HS-27A (cell line): ENCODE measurements at places on chromosomes 5 and 9.
A peak's percentile ranks its signal among the peaks of the same experiment; 100 is the strongest.

DNA sequence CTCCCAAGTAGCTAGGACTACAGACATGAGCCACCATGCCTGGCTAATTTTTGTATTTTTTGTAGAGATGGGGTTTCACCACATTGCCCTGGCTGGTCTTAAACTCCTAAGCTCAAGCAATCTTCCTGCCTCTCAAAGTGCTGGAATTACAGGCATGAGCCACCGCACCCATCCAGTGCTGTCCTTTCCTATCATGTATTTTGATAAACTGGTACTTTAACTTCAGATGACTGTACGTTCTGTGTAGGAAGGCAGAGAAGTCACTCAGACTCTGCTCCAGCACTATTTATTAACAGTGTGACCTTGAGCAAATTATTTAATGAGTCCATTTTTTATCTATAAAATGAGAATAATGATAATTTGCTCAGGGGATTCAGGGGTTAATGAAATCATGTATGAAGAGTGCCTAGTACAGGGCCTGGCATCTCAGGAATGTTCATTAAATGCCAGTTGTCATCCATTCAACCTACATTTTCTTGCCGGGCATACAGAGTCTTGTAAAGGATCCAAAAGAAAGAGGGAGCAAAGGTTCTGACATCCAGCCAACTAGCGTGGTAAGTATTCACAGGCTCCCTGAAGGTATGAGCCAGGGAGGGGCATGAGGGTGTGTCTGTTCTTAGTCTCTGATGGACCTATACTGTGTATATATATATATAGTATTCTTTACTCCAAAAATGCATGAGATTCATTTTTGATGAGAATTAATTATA is 201.9 kb downstream of the PBX3 start:
- no peak for DNase-seq

GRCh38 chr5:133438487-133438886 is 173.9 kb downstream of the FSTL4 start:
- DNase-seq, result no peak

DNA sequence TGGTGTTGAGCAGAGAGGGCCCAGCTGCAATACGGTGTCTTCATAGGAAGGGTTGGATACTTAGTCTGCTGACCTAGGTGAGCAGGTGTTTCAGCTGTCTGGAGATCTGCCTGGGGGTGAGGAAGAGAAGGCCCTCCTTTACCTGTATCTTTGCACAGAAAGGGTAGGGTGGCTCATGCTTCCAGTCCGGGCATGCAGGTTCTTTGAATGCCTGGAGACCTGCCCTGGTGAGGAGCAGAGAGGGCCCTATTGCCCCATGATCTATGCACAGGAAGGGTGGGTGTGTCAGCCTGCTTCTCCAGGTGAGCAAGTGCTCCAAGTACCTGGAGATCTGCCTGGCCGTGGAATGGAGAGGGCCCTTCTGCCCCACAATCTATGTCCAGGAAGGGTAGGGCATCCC is 63.0 kb downstream of the FER start:
- no peak for DNase-seq

DNA sequence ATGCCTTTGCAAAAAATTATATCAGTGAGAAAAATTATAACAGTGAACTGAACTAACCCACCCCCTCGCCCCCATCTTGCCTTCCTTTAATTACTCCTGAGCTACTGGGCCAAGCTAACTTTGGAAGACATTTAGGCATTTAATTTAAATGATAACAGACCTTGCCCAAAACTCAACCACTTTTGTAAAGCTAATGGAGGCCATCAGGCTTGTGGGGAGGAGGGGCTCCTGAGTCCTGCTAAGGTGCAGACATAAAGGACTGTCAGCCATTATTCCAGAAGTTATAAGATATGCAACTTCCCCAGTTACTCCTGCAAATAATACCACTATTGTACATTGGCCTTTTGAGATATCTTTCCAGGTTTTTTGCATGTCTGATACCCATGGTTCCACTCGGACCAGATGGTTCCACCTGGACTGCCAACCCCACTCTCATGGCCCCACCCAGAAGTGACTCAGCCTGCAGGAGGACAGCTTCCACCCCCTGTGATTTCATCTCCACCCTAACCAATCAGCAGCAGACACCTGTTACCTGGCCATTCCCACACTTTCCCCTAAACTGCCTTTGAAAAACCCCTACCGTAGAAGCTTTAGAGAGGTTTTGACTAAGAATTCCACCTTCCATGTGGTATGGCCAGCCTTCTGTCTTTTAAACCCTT is 805.4 kb upstream of the CDH6 start:
- DNase-seq, result no peak

DNA sequence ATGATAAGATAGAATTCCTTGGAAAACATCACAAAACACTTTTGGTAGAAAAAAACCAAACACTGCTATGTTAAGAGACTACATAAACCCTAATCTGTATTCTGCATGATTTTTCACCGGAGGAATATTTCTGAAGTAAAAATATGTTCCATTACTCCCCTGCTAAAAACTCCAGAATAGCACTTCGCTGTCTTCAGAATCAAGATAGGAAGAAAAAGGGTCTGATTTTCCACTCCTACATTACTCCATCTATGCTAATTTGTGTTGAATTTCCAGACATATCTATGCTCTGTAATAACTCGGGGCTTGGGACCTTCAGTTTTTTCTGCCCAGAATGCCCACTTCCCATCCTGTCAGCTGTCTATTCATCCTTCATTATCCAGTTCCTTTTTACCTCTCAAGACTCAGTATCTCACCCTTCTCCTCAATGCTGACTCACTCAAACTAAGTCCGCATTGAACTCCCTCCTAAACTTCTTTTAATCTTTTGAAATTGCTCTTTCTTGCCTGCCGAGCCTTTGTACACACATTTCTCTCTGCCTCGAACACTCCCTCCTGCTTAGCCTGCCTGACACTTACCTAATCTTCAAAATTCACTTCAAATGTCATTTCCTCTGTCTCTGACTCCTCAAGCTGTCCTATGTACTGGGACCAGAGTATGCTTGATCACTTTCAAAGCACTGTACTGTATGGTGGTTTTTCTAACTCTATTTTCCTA is 171.0 kb downstream of the ARRDC3 start:
- no peak for DNase-seq

GRCh38 chr5:149544028-149544420 is 7.2 kb downstream of the CSNK1A1 start:
- no peak for DNase-seq

DNA sequence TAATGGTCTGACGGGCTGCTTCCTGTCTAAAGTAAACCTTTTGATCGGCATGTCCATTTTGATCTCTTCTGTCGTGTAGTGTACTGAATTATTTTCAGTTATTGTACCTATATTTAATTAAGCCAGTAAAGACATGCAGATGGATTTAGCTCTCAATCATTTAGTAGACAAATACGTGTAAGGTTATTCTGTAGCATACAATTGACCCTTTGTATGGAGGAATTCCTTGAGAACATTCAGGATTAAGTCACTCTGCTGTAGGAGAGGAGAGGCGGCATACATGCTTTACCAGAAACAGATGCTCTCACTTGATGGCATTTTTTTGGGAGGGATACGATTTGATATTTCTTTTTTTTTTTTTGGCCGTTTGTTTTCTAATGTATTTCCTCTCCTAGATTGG is 141.0 kb downstream of the PBX3 start:
- no peak for DNase-seq

DNA sequence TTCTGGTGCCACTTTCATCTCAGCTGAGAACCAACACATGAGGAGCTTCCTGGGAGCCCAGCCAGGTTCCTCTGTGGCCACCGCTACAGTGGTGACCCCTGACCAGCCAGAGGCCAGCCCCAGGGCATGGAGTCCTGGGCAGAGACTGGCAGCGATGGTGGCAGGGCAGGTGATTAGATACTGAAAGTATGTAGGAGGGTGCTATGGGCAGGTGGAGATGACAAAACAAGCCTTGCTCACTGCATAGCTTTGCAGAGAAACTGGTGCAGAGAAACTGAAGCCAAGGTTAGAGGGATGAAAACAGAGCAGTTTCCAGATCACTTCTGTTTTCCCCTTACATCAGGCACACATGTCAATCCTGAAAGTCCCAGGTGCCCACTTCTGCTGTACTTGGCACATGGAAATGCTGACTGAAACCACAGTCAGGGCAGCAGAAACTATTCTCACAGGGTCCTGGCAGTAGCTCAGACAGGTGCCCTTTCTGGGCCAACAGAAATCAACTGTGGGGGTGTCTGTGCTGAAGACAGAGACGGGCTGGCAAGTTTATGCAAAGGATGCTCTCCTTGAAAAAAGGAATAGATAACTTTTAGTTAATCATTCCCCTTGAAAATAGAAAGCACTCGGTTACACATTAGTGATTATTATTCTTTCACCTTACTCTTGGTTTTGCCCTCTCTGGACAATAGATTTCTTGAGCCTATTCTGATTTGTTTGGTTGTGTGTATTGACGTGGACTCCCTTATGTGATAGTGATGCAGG is 90.3 kb downstream of the ANKRD55 start:
- DNase-seq, result no peak

DNA sequence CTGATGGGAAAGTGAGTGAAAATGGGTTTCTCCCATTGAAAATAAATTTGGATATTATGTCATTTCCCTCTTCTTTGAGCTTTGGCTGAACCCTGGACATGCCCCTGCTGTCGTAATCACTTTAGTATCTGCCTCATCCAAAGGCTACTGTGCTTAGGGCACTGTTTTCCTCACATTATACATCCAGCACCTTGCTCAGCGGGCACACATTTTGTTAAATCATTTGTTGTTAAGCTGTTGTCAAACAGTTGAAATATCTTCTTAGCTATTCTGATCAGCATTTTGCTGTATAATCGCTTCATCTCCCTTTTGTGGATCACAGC is 352.7 kb upstream of the CD180 start:
- no peak for DNase-seq

DNA sequence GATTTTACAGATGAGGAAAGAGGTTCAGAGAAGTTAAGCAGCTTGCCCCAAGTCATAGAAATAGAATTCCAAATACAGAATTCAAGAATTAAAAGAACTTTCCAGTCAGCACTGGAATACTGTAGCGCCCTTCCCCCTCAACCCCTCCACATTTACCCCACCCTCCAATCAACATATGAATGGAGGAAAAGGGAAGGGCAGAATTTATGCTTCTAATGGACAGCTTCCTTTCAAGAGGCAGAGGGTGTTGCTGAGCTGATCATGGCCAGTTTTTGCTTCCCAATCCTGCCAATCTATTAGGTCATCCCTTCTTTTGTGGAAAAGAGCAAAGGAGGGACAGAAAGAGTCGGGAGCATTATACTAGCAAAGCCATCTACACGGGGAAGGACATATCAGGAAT is 39.1 kb upstream of the ANKRD31 start:
- DNase-seq, result no peak

DNA sequence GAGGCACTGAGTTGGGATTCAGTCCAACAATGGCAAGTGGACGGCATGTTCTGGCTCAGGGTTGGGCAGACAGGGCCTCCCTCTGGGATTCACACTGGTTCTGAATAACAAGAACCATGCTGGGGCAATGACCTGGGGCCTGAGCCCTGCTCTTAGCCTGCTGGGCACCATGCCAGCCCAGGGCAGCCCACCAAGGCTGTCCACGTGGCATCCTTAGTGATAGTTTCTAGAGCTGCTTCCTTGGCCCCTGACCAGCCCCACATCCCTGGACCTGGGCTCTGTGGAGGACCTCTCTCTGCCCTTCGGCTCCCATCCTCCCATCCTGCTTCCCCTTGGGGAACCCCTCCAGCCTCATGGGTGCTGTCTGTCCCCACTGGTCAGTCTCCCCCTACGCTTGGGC is 22.3 kb upstream of the OLFM1 start:
- no peak for DNase-seq

DNA sequence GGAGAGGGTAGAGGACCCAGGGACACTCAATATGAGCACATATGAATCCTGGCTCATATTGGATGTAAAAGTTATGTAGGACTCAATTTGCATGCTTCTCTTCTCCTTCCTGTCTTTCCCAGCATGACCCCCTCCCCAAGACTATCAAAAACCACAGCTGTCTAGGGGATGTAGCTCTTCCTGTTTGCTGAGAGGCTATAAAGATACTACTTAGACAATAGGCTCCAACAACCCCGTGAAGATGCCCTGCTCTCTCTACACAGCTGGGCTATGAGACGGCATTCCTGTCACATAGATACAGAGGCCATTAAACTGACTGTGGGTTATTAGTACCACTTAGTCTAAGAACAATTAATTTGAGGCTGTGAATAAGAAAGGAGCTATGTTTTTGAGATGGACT is 56.5 kb upstream of the PCSK1 start:
- DNase-seq, result no peak

DNA sequence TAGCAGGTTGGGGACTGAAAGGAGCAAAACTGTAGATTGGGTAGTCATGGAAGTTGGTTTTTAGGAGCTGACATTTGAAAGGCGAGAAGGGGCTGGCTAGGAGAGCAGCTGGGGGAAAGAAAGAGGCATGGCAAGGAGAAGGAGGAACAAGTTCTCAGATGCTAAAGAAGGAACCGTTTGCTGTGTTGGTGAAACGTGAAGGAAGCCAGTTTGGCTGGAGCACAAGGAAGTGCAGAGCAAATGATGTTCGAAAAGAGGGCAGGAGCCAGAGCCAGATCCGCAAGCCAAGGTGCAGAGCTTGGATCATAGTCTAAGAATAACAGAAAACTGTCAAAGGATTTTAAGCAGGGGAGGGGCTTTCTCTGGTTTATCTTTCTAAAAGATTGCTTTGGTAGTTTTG is 276.6 kb downstream of the ASTN2 start:
- DNase-seq, result no peak

DNA sequence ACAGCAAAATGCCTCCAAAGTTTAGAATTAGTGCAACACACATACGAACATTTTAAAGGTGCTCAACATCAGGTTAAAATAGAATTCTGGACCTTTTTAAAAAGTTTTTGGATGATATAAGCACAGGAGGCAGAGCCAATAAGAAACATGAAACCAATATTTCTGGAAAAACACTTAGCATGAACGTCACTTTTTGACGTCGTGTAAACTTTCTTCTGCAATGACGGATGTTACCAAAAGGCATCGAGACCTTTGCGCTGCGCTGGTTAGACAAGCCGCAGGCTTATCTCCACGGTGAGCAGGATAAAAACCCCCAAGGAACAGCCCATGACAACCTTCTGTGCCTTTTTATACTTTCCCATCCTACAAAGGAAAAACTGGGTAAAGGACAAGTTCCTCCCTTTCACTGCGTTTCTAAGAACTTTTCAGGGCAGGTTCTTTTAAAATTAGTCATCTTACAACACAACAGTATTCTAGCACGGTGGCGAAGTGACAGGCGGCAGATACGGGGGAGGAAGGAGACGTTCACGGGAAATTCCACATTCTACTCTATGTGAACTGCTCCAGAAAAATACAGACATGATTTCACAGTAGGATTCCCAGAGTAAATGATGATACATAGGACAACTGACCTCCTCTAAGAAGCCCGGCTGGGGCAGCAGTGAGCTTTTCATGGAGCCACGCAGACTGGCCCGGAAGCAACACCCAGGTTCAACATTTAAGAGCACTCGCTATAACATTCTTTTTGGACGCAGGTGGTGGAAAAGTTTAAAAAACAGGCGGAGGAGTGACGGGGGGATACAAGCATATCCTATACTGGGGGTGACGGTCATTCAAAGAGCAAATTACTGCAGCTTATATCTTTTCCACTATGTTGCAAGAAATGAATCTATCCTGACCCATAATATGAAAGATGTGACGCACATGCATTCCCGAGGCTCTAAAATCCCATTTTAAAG is 52.4 kb downstream of the USP20 start:
- DNase-seq, result no peak

- no peak for DNase-seq
Observed at GRCh38 chr9:73215249-73215648, 63.6 kb downstream of the ANXA1 start.

GRCh38 chr5:111224561-111225345 is 569 bp downstream of the CAMK4 start:
- DNase-seq, result peak; percentile 1
